CD4-positive, alpha-beta T cell treated with Interleukin-12 subunit alpha and Interleukin-12 subunit beta, for 1 hour (primary cell): ENCODE measurements at places on chromosomes 6 and 20.
A peak's percentile ranks its signal among the peaks of the same experiment; 100 is the strongest.

DNA sequence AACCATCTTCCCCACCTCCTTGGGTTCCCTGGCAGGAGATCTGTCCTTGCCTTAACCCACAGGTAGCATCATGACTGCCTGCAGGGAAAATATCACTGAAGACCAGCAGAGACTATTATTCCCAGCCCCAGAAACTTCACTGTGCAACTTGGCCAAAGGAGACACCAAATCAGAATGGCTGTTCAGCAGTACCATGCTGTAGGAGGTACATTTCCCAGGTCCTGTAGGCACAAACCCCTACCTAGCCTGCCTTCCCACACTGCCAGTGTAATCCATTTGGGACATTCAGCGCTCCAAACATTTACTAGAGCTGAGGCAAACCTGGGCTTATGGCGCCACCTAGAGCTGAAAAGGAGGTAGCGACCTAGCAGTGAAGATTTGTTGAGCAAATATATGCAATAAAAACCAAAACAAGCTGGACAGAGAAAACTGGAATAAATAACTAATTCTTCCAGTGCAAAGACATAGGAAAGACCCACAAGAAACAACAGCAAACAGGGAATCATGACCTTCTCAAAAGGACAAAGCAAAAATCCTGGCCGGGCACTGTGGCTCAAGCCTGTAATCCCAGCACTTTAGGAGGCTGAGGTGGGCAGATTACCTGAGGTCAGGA is 60.3 kb downstream of the VTA1 start:
- DNase-seq, result peak; percentile 49

GRCh38 chr6:28408076-28408802 is 8.7 kb upstream of the ZSCAN12 start:
- no peak for DNase-seq

DNA sequence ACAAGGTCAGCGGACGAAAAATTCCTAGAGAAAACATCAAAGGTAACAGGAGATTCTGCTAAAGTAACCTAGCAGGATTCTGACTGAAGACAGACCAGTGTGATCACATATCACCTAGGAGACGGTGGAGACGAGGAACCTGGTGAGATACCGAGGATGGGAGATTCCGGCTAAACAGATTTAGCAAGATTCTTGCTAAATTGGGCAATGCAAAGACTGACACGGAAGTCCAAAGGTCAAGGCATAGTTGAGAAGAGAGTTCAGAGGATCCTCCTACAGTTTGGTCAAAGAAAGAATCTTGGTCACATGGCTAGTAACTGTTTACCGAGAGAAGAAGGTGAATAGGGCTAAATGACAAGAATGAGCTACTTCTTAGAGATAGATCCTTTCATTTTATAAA is 61.1 kb downstream of the TMEM170B start:
- no peak for DNase-seq

DNA sequence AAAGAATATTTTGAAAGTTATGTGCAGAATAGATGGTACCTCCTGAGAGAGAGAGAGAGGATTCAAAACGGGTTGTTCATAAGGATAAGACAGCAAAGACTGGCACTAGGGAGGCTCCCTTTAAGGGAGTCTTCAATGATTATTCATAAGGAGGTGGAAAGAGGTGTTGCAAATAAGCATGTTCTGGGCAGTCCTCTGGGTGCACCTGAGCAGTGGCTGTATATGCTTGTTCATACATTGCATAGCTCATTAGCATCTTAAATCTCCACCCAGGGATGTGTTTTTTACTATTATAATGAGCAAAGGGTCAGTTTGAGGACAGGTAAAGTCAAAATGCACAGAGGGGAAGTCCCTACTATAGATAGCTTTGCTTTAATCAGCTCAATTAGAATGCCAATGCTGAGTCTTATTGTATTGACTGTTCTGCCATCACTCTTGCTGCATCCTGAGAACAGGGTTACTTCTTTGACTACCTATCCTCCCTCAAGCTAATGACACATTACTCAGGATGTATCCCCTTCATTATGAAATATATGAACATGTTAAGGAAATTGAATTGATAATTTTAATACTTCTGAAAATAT is 10.0 kb upstream of the SIRPG start:
- no peak for DNase-seq

GRCh38 chr6:3398755-3399696 is 57.8 kb downstream of the SLC22A23 start:
- no peak for DNase-seq

- DNase-seq, result peak; percentile 55
Measured at GRCh38 chr6:137944793-137945498, 77.9 kb downstream of the TNFAIP3 start.

DNA sequence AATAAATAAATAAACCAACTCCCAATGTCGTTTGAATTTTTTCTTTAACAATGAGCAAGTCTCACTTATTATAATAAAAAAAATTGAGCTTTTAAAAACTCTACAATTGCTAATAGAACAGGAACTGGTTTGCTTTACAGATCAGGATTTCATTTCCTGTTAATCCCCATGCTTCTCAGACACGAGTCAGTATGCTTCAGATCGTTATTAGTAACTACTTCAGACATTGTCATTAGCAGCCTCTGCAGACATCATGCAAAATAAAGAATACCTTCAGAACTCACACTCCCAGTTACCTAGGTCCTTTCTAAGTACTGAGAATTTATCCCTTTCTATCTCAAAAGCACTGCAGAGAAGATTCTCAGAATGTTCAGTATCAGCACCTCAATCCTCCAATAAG is 10.0 kb upstream of the FAM210B start:
- no peak for DNase-seq

- no peak for DNase-seq
Measured at GRCh38 chr6:134267917-134268361, 50.0 kb downstream of the SGK1 start.

- no peak for DNase-seq
Measured at GRCh38 chr6:79756496-79756895, 125.4 kb downstream of the SH3BGRL2 start.

DNA sequence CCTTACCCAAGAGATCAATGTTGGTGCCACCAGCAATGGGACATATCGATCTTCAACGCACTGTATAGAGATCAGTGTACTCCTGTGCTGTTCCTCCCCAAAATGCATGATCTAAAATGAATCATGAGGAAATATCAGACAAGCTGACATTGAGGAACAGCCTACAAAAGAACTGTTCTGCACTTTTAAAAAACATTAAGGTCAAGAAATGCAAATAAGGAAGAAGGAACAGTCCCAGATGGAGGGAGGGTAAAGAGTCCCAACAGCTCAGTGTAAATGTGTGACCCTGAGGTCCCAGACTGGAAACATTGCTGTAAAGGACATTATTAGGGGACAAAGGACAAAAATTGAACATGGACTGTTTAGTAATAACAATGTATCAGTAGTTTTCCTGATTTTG is 24.3 kb upstream of the XRN2 start:
- DNase-seq, result no peak

DNA sequence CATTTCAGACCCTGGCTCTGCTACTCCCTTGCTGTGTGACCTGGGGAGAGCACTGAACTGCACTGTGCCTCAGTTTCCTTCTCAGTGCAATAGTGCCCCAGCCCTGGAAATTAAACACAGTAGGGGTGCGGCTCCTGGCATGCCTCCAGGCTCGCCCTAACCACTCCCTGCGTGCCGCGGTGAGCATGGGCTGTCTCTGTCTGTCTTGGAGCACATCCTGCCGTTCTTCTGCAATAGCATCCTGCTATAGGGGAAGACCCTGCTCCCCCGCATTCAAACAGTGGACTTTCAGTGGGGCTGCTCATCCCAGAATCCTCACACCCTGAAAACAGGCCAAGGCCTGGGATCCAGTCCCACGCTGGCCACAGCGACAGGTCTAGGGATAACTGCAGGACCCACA is 129.5 kb downstream of the FOXC1 start:
- DNase-seq, result no peak

DNA sequence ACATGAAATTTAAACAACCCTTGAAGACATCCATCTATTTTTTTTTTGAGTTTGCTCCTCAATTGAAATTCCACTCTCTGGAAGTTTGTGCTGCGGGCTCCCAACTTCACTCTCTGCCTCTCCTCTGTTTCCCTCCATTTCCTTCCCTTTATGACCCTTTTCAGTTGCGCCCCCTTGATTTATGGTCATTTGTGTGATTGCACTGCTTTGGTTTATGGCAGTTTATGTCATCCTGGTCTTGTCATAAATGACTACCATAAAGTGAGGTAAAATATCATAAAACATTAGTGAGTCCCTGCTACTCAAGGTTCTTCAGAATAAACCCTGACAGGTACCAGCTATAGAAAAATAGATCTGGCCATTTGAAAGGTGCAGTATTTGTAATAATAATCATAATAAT is 348.3 kb upstream of the ZFP64 start:
- no peak for DNase-seq

- DNase-seq, result no peak
Measured at GRCh38 chr20:11230999-11231398, 557.2 kb upstream of the JAG1 start.

DNA sequence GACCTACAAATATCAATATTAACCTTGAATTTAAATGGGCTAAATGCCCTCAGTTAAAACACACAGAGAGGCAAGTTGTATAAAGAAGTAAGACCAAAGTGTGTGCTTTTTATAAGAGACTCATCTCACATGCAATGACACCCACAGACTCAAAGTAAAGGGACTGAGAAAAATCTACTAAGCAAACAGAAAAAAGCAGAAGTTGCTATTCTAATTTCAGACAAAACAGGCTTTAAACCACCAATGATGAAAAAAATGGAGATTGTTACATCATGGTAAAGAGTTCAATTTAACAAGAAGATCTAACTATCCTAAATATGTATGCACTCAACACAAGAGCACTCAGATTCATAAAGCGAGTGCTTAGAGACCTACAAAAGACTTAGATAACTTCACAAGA is 741.9 kb upstream of the MARCKS start:
- no peak for DNase-seq

DNA sequence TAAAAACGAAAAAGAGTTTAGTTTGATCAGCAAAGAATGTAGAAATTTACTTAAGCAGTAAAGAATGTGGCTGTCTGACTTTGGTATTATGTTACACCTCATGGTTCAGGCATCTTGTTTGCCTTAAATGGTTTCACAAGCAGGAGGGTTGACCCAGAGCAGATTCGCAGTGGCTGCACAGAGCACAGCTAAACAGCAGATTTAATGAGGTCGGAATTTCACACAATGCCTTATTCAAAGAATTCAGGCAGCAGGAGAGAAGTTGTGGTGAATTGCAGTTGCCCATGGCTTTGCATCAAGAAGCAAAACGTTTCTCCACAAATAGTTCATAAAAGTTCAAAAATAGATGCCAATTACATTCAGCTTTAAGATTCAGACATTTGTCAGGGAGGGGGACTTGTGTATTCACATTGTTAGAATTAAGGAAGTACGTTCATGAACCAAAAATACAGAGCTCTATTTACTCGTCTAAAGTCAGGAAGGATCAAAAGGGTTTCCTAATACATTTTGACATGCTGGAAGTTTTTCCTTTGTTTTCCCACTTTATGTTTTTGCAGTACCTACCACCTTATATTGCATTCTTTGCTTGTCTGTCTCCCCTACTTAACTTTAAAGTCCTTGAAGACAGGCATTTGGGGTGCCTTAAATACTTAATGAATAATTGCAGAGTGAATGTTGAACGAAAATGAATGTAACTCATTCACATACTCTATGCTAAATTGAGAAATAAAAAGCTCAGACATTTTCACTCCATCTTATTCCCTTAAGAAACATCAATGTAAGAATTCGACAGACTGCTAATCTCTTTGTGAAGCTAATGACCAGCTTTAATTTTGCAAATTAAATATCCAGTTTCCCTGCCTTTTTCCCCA is 1163.6 kb upstream of the CITED2 start:
- DNase-seq, result no peak

DNA sequence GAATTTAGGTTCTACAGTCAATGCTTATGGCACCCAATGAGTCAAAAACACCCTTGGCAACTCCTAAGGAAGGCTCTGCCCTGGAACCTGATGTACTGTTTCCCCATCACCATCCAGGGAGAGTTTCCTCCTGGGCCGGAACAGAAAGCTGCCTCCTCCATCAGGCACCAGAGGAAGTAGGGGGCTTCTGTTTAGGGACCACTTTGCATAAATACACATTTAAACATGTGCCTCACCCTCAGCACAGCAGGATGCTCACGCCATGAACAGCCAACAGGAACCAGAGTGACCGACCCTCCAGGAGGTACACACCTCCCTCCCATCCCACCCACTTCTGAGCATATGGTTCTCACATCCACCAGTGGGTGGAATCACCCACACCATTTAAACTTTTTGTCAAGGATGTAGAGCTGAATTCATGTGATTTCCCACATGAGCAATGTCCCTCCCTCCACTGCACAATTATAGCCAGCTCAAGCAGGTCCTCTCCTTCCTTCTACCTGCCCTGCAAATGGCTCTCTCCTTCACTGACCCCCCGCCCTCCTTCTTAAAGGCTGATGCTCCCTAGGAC is 14.8 kb downstream of the DDRGK1 start:
- no peak for DNase-seq

DNA sequence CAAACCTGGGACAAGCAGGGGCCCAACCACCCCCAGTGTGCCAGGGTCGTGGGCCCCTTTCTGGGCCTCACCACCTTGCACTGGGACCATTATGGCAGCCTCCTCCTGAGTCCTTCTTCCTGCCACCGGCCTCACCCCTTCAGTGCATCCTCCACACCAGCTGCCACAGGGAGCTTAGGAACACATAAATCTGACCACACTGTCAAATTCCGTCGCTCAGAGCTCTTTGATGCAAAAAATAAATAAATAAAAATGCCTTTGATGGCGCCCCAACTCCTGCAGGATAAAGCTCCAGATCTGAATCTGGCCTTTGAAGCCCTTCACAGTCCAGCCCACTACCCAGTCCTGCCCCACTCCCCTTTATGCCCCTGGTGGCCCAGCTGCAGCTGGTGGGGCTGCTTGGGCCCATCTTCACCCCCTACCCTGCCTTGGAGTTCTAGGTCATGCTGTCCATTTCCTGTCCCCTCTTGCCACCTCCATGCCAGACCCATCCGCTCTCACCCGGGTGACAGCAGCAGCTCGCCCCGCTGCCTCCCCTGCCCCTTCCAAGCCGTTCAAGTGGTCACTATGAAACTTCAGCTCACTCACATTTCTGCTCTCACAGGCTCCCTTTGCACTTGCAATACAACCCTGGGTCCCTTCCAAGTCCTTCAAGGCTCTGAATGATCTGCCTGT is 16.0 kb downstream of the MYH7B start:
- no peak for DNase-seq

DNA sequence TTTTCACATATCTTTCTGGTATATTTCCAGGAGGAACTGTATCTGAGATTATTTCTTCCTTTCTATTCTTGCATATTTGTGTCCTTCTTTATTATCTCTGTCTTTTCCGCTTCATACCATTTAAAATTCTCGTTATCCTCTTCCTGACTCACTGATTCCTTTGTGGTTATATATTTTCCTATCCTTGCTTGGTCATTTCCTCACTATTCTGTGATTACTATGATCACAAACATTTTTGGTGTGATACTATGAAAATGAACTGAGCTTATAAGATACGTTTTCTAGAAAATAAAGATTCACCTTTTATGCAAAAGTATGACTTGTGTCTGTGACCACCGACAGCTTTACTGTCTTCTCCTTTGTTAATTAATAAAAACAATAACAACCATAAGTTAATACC is 26.5 kb upstream of the MYCT1 start:
- no peak for DNase-seq

- DNase-seq, result no peak
Measured at GRCh38 chr6:139605350-139605749, 230.9 kb upstream of the CITED2 start.
